ENCODE measurements at places on chromosomes 11 and 22.

- peak; percentile 67 for DNase-seq
Observed at GRCh38 chr11:119168471-119169281, at the start of gene NLRX1. Gene NLRX1, plus strand, starts transcription at chr11:119168725. Its CDS starts 2,679 bp downstream, at chr11:119171404.

DNA sequence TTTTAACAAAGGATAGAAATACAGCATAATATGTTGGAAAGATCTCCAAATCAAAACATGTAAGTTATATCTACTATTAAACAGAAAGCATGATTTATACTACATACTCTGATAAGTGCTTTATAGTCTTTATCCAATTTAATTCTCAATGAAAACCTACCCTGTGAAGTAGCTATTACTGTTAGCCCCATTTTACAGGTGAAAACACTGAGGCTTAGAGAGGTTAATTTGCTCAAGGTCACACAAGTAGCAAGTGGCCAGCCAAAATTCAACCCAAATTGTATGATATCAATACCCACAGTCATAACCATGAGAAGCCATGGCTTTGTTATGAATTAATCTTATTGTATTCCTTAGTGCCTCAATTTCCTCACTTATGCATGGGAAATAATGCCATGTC, 675 bp upstream of the OR5AN1 start:
- no peak for DNase-seq

DNA sequence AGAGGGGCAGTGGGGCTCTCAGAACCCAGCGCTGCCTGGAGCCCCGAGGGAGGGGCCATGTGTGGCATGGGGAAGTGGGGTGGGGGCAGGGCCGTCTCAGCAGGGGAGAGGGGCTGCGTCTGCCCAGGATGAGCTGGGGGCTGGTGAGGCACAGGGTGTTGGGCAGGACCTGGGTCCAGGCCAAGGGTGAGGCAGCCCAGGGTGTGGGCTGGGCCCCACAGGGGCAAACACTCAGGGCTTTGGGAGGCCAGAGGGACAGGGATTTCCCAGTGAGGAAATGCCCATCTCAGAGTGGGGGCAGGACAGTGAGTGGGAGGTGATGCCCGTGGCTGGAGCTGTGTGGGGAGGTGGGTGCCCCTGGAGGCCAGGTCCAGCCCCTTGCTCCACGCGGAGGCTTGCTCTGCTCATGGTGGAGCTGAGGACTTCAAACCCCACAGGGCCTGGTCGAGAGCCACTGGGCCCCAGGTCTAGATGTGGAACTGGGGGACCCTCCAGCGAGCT, 5.4 kb downstream of the PLXNB2 start:
- DNase-seq: no peak

GRCh38 chr22:27068121-27068520, 410.7 kb downstream of the MIAT start:
- no peak for DNase-seq

All from progenitor cell of endocrine pancreas (in vitro differentiated cells).